ENCODE measurements at places on chromosomes 2 and 18. TPM values are rescaled to one million over a fixed set of nuclear protein-coding genes. Genes with fewer than 3 reads are reported as not detected.

DNA sequence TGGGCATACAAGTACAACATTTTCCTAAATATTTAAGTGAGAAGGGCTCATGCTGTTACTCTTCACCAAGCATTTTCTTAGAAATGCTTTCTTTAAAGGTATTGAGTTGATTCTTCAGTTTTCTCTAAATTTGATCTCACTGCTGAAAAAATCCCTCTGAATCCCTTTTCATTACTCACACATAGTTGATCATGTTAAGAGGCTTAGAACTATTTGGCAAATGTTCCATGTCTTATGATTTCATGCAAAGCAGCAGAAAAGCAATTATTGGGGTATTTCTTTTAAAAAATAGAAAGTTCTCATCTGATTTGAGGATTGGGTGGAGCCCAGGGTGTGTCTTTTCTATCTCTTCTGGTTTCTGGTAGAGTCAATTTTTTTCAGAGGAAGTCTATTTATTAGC, 1079.8 kb upstream of the ZEB2 start:
- no peak for DNase-seq
- no peaks in the 10 kb centered on the region for H3K36me3 ChIP-seq
- no peak overlapping the region for H3K4me3 ChIP-seq
- no peaks in the 10 kb centered on the region for H3K4me1 ChIP-seq
- no peak overlapping the region for H3K27ac ChIP-seq

- H3K27me3 ChIP-seq = peaks cover 65% of the 10 kb centered on the region
- peaks cover 10% of the 10 kb centered on the region for H3K4me1 ChIP-seq
- no peak for DNase-seq
- no peaks in the 10 kb centered on the region for H3K36me3 ChIP-seq
These were observed 1.6 kb upstream of the MARCHF4 start for GRCh38 chr2:216373896-216374295.

- H3K27ac ChIP-seq = no peak overlapping the region
- H3K27me3 ChIP-seq = no peaks in the 10 kb centered on the region
- no peaks in the 10 kb centered on the region for H3K4me1 ChIP-seq
- DNase-seq = no peak
These were observed 305.4 kb upstream of the RND3 start for GRCh38 chr2:150792780-150793300.

DNA sequence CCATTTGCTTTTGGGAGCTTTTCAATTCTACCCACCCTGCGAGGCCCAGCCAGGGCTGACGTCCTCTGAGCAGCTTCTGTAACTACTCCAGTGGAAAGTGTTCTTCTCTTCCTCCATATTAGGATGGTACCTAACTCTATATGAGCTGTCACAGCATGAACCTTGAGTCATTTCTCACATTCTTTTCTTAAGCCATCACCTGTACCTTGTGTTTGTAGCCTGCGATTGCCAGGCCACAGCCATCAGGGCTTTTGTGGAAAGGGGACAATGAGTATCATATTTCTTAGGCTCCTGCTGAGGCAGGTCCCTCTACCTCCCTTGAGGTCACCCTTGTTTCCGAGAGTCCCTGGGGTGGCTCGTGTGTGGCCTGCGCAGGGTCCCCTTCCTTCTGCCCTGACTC, 144.5 kb upstream of the DLX2 start:
- no peak overlapping the region for H3K27ac ChIP-seq
- H3K27me3 ChIP-seq = no peaks in the 10 kb centered on the region
- no peak overlapping the region for H3K4me3 ChIP-seq
- DNase-seq = no peak

DNA sequence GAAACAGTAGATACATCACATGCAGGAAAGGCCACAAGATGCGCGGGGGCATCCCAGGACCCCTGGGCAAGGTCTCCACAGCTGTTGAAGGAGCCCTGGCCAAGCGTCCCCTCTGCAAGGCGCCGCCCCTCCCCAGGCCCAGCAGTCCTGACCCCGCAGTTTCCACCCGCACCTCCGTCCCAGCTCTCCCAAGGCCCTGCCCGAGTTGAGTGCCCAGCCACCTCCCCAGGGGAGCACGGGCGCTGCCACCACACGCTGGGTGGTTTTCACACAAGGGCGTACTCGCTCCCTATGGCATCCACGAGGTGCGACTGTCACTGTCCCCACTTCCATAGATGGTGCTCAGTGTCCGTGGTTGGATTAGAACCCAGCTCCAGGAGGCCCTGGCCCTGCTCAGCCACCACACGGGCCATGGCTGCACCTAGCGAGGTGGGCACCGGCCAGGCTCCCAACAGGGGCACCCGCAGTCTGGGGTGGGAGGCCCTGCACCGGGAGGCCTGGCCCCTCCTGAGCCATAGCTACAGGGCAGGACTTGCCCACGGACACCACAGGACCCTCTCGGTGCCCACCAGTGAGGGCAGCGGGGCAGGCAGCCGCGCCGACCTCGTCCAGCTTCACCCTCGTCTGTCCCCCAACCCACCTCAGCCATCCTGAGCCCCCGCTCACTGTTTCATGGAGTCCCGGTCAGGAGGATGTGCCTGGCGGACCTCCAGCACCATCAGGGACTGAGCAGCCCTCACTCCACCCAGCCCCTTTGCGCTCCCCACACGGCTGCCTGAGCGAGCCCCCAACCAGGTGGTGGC, 36.0 kb downstream of the KIF1A start:
- no peak for DNase-seq
- no peaks in the 10 kb centered on the region for H3K4me1 ChIP-seq
- H3K27me3 ChIP-seq = no peaks in the 10 kb centered on the region
- no peak overlapping the region for H3K27ac ChIP-seq

- H3K4me3 ChIP-seq = peak overlapping the region; percentile 55
- peak; percentile 90 for DNase-seq
- peaks cover 19% of the 10 kb centered on the region for H3K4me1 ChIP-seq
- no peak overlapping the region for H3K27ac ChIP-seq
- H3K36me3 ChIP-seq = no peaks in the 10 kb centered on the region
These were observed 58.9 kb downstream of the FAM168B start for GRCh38 chr2:131034122-131035051.

GRCh38 chr2:6822406-6822805, 43.3 kb downstream of the CMPK2 start:
- DNase-seq = no peak
- no peaks in the 10 kb centered on the region for H3K27me3 ChIP-seq
- H3K36me3 ChIP-seq = no peaks in the 10 kb centered on the region
- no peak overlapping the region for H3K27ac ChIP-seq
- H3K4me1 ChIP-seq = no peaks in the 10 kb centered on the region

GRCh38 chr18:73639788-73640187, 507.8 kb downstream of the FBXO15 start:
- DNase-seq = no peak
- H3K27me3 ChIP-seq = no peaks in the 10 kb centered on the region
- no peak overlapping the region for H3K27ac ChIP-seq
- no peak overlapping the region for H3K4me3 ChIP-seq
- H3K4me1 ChIP-seq = no peaks in the 10 kb centered on the region
- H3K36me3 ChIP-seq = no peaks in the 10 kb centered on the region

GRCh38 chr18:48925491-48925780, 25.3 kb downstream of the SMAD7 start:
- DNase-seq = no peak
- no peak overlapping the region for H3K27ac ChIP-seq
- H3K27me3 ChIP-seq = no peaks in the 10 kb centered on the region
- no peaks in the 10 kb centered on the region for H3K36me3 ChIP-seq
- peaks cover 42% of the 10 kb centered on the region for H3K4me1 ChIP-seq

DNA sequence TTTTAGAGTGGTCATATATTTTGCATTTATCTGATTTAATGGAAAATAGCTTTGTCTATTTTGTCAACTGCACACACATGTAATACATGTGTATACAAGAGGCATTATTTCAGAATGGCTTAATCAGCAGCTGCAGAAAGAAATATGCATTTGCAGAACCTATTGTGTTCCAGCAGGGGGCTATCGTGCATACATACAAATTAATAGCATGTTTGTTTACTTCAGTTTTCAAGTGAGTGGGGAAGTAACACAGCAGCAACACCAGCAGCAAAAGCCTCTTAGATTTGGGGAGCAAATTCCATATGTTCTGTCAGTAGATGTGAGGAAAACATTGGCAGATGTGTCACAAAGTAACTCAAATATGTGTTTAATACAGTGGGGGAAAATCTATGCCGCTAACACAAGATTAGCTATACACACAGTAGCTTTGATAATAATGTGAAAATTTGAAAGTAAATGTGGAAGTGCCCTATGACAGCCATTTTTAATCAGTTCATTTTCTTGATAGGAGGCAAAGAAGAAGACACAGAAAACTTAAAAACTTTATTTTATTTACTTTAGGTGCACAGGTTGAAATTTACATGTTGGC, 218.1 kb downstream of the WDR7 start:
- peak; percentile 51 for DNase-seq
- no peaks in the 10 kb centered on the region for H3K27me3 ChIP-seq
- H3K4me3 ChIP-seq = no peak overlapping the region
- H3K27ac ChIP-seq = no peak overlapping the region
- H3K4me1 ChIP-seq = peaks cover 16% of the 10 kb centered on the region
- H3K36me3 ChIP-seq = no peaks in the 10 kb centered on the region

GRCh38 chr2:12076810-12077209, 330.4 kb downstream of the LPIN1 start:
- no peak overlapping the region for H3K4me3 ChIP-seq
- no peak for DNase-seq
- H3K27ac ChIP-seq = no peak overlapping the region

DNA sequence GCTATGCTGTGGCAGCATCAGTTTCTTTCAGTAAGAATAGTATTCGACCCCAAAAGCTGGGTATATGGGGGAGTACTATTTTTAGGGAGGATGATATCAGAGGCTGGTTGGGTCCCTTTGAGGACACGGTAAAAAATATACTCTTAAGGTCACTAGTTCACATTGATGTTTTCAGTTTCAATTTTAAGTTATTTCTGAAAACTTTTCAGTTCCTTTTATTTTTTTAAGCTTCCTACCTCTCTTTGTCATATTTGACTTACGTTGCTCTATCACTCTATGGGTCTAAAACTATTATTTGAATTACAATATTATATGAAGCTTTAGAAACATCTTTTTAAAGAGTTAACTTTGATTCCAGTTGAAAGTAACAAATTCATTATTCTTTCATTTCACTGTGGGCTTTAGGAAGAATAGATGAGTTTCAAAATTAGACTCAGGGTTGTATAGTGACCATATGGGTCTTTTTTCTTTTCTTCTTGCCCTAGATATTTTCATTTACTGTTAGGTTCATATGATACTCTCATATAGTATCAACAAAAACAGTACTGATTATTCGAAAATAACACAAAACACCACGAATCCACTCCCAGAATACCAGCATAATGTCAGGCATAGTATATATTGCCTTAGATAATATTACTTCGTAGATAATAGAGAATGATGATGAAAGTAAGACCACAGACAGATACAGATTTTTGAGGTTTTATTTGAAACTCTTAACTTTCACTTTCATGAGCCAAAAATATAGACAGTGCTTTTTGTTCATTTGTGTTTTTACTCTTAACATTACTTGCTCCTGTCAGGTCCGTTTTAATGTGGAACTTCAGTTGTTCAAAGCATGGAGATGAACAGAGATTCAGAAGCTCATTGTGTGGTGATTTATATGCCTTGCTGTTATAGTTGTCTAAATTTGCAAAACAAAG, 9.8 kb downstream of the RMDN2 start:
- H3K36me3 ChIP-seq = no peaks in the 10 kb centered on the region
- H3K4me3 ChIP-seq = no peak overlapping the region
- no peaks in the 10 kb centered on the region for H3K4me1 ChIP-seq
- H3K27me3 ChIP-seq = no peaks in the 10 kb centered on the region
- H3K27ac ChIP-seq = no peak overlapping the region
- DNase-seq = no peak

DNA sequence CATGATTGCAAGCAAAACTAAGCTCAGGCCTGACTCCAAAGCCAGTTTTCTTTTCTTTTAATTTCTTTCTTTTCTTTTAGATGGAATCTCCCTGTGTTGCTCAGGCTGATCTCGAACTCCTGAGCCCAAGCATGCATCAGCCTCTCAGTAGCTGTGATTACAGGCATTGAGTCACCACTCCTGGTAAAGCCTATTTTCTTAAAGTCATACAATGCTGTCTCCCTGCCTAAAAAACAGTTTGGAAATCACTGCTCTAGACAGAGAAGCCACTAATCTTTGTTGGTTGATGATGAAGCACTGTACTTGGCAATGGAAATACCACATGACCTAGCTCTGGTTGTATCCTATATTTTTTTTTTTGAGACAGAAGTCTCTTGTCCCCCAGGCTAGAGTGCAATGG, 33.1 kb upstream of the ZNF532 start:
- no peaks in the 10 kb centered on the region for H3K36me3 ChIP-seq
- H3K27ac ChIP-seq = no peak overlapping the region
- no peaks in the 10 kb centered on the region for H3K27me3 ChIP-seq
- no peak overlapping the region for H3K4me3 ChIP-seq

- H3K4me1 ChIP-seq = no peaks in the 10 kb centered on the region
- H3K27me3 ChIP-seq = no peaks in the 10 kb centered on the region
- DNase-seq = no peak
- no peaks in the 10 kb centered on the region for H3K36me3 ChIP-seq
- H3K27ac ChIP-seq = no peak overlapping the region
These were observed 67.8 kb downstream of the SLC66A2 start for GRCh38 chr18:79883461-79884293.

DNA sequence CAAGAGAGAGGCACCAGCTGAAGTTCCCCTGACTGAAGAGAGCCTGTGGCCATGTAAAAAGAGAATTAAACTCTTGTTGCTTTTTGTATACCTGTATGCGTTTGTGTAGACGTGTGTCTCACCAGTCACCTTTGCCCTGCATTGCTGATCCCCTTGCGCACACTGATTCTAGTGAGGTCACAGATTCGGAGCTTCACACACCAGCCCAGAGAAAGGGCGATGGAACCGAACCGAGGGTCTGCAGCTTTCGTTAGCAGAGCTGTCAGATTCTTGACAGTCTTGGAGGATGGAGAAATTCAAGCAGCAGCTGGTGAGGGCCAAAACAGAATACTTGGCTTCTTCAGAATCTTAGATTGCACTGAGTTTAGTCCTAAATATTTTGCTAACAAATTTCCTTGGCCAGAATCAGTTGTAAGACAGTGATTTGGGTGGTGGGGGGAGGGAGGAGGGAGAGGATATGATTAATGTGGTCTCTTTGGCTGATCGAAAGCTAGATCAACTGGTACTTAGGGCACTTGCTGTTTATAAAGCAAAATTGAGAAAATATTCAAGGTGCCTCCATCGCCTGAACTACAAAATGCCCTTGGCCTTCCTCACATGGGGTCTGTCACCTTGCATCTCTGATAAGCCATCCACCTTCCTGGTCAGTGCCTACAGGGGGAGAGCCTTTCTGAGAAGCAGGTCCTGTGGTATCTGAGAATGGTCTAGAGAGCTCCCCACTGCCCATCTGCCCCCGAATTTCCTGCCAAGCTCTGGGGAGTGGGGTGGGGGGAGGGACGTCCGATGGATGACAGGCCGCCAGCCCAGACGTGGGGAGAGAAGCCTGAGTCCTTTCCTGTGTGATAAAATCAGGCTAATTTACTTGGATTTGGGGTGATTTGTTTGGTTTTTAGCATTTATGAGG, 123.5 kb downstream of the CABLES1 start:
- H3K27me3 ChIP-seq = no peaks in the 10 kb centered on the region
- no peak overlapping the region for H3K4me3 ChIP-seq
- no peaks in the 10 kb centered on the region for H3K36me3 ChIP-seq
- no peak for DNase-seq

Gene GATA6
- total RNA-seq = 0.26 TPM

Gene RGPD8
- 11.1 TPM for total RNA-seq

Gene PROM2
- 0.95 TPM for total RNA-seq

Gene STAM2
- 11.4 TPM for total RNA-seq

Gene ATOH8
- total RNA-seq = 0.43 TPM

Gene FAM161A
- total RNA-seq = 19.6 TPM

Gene TUBB8B
- total RNA-seq = 0.36 TPM

Gene C2orf72
- total RNA-seq = 2.4 TPM
